ENCODE measurements at places on chromosomes 13 and 19.

GRCh38 chr19:46748325-46749109 lies 2.3 kb upstream of the STRN4 start:
- DNase-seq = peak; percentile 49
- peaks cover 17% of the 10 kb centered on the region for H3K4me1 ChIP-seq
- H3K36me3 ChIP-seq = no peaks in the 10 kb centered on the region
- H3K4me3 ChIP-seq = no peak overlapping the region
- no peak overlapping the region for H3K27ac ChIP-seq

GRCh38 chr13:110156301-110157049 lies 150.5 kb downstream of the COL4A1 start:
- DNase-seq = no peak
- H3K27ac ChIP-seq = no peak overlapping the region
- no peak overlapping the region for H3K4me3 ChIP-seq

GRCh38 chr19:4413588-4413987 lies 11.1 kb downstream of the CHAF1A start:
- H3K4me3 ChIP-seq = no peak overlapping the region
- H3K27ac ChIP-seq = no peak overlapping the region
- H3K4me1 ChIP-seq = no peaks in the 10 kb centered on the region
- DNase-seq = no peak

DNA sequence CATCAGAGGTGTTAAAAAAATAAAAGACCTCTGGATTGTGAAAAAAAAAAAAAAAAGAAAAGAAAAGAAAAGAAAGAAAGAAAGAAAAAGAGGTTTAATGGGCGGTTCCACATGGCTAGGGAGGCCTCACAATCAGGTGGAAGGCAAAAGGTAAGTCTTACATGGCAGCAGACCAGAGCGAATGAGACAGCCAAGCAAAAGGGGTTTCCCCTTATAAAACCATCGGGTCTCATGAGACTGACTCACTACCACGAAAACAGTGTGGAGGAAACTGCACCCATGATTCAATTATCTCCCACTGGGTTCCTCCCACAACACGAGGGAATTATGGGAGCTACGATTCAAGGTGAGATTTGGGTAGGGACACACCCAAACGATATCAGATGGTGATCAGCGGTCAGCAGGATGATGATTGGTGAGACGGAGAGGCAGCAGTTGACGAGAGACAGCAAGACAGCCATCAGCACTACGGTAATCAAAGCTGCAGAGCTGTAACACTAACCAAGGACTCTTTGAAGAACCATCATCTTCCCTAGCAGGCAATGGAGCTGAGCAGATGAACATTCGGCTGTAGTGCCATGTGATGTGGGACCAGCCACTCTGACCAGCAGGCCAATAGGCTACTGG lies 3.9 kb upstream of the CD209 start:
- no peaks in the 10 kb centered on the region for H3K36me3 ChIP-seq
- DNase-seq = no peak
- no peak overlapping the region for H3K4me3 ChIP-seq
- no peak overlapping the region for H3K27ac ChIP-seq

DNA sequence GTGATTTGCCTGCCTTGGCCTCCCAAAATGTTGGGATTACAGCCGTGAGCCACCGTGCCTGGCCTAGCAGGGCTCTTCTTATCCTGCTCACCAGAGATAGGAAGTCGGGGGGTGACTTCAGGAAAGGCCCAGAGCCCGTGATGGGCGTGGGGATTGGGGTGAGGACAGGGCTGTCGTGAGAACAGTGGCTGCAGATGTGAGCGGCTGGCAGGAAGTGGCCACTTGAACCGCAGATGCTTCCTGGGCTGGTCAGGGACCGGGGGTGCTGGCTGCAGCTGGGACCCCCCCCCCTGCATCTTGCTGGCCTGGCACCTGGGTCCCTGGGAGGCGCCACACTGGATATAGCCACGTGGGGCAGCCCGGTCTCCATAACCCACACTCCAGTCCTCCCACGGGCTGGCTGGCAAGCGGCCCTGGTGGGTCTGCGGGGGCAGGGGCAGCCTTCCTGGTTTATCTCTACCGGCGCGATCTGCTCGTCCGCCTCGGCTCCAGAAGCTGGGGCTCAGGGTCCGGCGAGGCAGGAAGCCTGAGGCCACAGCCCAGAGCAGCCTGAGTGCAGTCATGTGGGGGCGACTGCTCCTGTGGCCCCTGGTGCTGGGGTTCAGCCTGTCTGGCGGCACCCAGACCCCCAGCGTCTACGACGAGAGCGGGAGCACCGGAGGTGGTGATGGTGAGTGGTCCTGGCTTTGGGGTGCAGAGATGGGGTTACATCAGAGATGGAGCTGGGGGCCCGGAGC lies at the start of gene F2RL3:
TSS of gene F2RL3 (plus strand) at position 371 of the 737 bp plus-strand sequence. CDS start at position 562, 191 bp downstream.
- peak within 1 kb of the TSS; percentile 48 for H3K4me3 ChIP-seq
- H3K27ac ChIP-seq = peak within 1 kb of the TSS; percentile 33
- no peaks in the 10 kb centered on the region for H3K27me3 ChIP-seq

DNA sequence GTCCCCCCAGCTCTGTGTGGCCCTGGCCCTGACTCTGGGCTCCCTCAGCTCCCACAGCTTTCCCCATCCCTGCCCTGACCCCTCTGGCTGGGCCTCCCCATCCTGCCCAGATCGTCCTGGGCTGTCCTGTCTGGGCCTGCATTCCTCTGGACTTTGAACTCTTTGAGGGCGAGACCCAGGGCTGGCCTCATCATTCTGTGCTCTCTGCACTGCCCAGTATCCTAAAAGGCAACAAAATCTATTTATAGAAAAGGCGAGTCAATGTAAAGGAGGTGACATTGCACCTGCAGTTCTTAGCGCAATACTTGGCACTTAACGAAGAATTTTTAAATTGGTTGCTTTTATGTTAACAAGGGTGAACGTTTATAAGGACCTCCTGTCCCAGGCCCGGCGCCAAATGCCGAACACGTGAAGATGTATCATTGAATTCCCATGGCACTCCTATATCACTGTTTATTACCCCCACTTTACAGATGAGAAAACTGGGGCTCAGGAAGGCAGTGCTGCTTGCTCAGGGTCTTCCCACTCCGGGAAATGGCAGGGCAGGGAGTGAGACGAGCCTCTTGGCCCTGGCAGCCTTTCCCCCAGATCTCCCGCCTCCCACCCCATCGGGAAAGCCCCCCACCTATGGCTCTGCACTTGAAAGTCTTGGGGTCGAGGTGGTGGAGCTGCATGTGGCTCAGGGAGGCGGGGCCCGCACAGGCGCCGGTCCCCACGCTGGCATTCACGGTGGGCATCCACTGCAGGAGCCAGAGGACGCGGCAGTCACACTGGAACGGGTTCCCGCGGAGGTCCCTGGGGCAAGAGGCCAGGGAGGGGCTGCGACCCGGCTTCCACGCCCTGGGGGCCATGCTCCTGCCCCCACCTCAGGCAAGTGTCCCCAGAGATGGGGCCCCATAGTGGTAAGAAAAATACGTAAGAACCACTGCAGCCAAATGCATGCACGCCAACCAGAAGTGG lies 3.8 kb downstream of the LGI4 start:
- H3K27me3 ChIP-seq = peaks cover 61% of the 10 kb centered on the region
- H3K36me3 ChIP-seq = no peaks in the 10 kb centered on the region
- H3K4me1 ChIP-seq = 0 out of 2 replicates have a peak, but pooled peaks cover 8% of the 10 kb centered on the region
- H3K4me3 ChIP-seq = no peak overlapping the region
- DNase-seq = no peak
- no peak overlapping the region for H3K27ac ChIP-seq

- no peak overlapping the region for H3K27ac ChIP-seq
- DNase-seq = no peak
- no peaks in the 10 kb centered on the region for H3K4me1 ChIP-seq
- no peaks in the 10 kb centered on the region for H3K36me3 ChIP-seq
- no peak overlapping the region for H3K4me3 ChIP-seq
These were observed 1.8 kb upstream of the KCTD15 start for GRCh38 chr19:33794683-33795369.

DNA sequence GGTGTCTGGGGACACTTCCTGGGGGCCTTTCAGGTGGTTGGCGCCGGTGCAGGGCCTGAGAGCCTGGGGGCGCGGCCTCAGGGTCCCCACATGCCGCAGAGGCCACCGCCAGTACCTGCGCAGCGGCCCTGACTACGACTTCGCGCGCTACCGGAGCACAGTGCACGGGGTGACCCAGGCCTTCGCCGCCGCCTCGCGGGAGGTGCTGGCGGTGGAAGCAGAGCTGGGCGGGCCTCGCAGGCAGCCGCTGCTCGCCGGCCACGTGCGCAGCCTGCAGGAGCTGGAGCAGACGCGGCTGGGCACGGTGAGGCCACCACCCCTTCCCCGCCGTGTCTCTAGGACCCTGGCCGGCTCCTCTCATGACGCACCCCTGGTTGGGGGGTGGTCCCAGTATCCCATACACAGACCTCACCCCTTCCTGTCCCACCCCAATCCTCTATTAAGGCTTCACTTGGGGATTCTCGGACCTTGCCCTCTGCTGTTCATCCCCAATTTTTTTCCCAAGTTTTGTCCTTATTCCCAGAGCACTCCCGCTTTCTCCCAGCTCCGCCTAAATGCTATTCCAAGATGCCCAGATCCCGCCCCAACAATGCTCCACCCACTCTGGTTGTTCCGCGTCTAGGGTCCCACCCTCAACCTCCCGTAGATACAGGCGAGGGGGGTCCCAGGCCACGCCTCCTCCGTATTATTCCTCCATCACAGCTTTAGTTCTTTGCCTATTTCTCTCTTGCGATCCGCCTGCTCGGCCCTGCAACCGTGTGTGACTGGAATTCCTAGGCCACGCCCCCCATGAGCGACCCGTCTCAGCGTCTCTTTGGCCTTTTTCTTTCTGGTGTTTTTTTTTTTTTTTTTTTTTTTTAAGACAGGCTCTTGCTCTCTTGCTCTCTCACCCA lies 1.0 kb downstream of the REX1BD start:
- no peaks in the 10 kb centered on the region for H3K27me3 ChIP-seq
- H3K36me3 ChIP-seq = 0 out of 2 replicates have a peak, but pooled peaks cover 7% of the 10 kb centered on the region
- peak overlapping the region; percentile 92 for H3K27ac ChIP-seq
- peak overlapping the region; percentile 98 for H3K4me3 ChIP-seq

GRCh38 chr19:1475751-1476437 lies 3.1 kb downstream of the C19orf25 start:
- no peaks in the 10 kb centered on the region for H3K36me3 ChIP-seq
- no peak overlapping the region for H3K27ac ChIP-seq
- no peak for DNase-seq
- H3K4me1 ChIP-seq = peaks cover 4% of the 10 kb centered on the region
- peaks cover 20% of the 10 kb centered on the region for H3K27me3 ChIP-seq

- no peaks in the 10 kb centered on the region for H3K4me1 ChIP-seq
- H3K27me3 ChIP-seq = no peaks in the 10 kb centered on the region
- no peaks in the 10 kb centered on the region for H3K36me3 ChIP-seq
- no peak overlapping the region for H3K4me3 ChIP-seq
These were observed 828.1 kb downstream of the PCDH9 start for GRCh38 chr13:66402066-66402465.

GRCh38 chr13:36069881-36070366 lies 61.3 kb downstream of the DCLK1 start:
- H3K27ac ChIP-seq = no peak overlapping the region
- no peak overlapping the region for H3K4me3 ChIP-seq
- no peaks in the 10 kb centered on the region for H3K27me3 ChIP-seq
- no peaks in the 10 kb centered on the region for H3K4me1 ChIP-seq
- no peaks in the 10 kb centered on the region for H3K36me3 ChIP-seq

GRCh38 chr19:50059045-50059444 lies 33.2 kb downstream of the ZNF473 start:
- H3K27me3 ChIP-seq = peaks cover 8% of the 10 kb centered on the region
- no peak for DNase-seq
- no peak overlapping the region for H3K27ac ChIP-seq

DNA sequence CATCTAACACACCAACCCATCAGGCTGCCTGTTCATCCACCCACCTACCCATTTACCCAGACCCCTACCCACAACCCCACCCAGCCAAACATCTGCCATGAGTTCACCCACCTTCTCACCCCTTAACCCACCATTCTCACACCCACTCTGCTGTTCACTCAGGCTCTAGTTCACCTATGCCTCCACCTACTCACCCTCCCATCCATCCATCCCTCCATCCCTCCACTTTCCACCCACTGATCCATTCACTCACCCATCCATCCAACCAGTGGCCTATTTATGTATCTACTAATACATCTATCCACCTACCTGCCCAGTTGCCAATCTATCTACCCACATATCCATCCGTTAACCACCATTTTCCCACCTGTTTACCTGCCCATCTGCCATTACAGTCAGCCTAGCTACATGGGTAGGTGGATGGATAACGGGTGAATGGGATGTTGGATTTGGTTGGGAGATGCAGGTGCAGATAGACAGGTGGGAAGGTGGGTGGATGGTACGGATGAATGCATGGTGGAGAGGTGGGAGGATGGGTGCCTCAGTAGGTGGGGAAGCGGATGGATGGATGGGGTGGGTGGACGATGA lies 5.3 kb downstream of the MYBPC2 start:
- no peak overlapping the region for H3K4me3 ChIP-seq
- peaks cover 65% of the 10 kb centered on the region for H3K27me3 ChIP-seq
- H3K4me1 ChIP-seq = peaks cover 12% of the 10 kb centered on the region
- no peak for DNase-seq
- no peaks in the 10 kb centered on the region for H3K36me3 ChIP-seq

- H3K4me1 ChIP-seq = peaks cover 11% of the 10 kb centered on the region
- no peaks in the 10 kb centered on the region for H3K36me3 ChIP-seq
These were observed 52.8 kb downstream of the AKAP11 start for GRCh38 chr13:42324704-42325103.

- DNase-seq = no peak
- H3K4me3 ChIP-seq = no peak overlapping the region
These were observed 23.8 kb upstream of the SHKBP1 start for GRCh38 chr19:40552848-40553247.

DNA sequence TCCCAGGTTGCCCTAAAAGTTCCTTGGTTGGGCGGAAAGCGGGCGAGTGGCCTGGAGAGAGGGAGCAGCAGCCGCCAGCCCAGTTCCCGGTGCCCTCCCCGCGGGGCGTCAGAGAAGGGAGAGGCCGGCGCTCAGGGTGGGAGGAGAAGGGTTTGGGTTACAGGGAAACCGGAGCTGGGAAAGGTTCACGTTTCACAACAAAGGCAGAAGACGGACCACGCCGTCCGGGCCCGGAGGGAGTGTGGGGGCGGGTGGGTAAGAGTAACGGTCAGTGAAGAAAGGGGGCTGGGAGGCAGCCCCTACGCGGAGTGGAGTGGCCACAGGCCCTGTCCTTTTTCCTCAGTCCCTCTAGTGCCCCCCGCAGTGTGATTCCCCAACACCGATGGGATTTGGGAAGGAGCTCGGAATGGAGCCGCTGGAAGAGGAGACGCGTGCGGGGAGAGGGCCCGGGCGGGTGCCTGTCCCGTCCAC lies 1.6 kb downstream of the SIX5 start:
- H3K4me1 ChIP-seq = peaks cover 5% of the 10 kb centered on the region
- H3K27ac ChIP-seq = no peak overlapping the region
- peaks cover 28% of the 10 kb centered on the region for H3K27me3 ChIP-seq
- no peak for DNase-seq
- no peaks in the 10 kb centered on the region for H3K36me3 ChIP-seq
- H3K4me3 ChIP-seq = peak overlapping the region; percentile 90

All from MM.1S (cell line).